ENCODE measurements at places on chromosomes 7 and 10.

DNA sequence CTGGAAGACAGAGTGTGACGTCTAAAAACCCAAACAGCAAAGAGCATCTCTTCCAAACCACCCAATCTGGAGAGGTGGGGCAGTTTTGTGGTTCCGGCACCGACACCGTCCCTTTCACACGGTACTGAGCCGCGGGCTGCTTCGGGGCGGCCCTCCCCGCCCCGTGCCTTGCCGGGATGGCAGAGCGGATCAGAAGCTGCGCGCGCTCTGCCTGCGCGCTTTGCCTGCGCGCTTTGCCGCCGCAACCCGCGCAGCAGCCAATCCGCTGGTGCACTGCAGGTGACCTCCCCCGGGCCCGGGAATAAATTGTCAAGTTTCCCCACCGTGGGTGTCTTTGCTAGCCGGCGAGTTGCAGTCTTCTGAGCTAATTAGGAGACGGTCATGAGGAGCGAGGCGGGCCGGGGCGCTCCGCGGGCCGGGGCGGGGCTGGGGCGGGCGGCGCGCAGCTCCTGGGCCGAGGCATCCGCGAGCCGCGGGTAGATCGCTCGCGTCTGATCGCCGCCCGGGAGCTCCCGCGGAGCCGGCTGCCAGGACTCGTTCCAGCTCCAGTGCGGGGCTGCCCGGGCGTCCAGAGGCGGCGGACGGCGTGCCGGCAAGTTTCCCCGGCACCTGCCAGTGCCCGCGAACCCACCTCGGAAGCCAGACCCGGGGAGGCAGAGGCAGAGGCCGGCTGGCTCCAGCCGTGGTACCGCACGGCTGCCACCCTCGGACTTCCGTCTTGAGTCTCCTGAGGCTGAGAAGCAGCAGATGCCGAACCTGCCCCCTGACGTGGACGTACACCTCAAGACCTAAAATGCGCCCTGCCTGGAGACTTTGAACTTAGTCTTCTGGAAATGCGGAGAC lies 536.0 kb upstream of the GALNT17 start:
- no peak for DNase-seq

- no peak for DNase-seq
Measured at GRCh38 chr7:22931011-22931410, 82.9 kb downstream of the HYCC1 start.

DNA sequence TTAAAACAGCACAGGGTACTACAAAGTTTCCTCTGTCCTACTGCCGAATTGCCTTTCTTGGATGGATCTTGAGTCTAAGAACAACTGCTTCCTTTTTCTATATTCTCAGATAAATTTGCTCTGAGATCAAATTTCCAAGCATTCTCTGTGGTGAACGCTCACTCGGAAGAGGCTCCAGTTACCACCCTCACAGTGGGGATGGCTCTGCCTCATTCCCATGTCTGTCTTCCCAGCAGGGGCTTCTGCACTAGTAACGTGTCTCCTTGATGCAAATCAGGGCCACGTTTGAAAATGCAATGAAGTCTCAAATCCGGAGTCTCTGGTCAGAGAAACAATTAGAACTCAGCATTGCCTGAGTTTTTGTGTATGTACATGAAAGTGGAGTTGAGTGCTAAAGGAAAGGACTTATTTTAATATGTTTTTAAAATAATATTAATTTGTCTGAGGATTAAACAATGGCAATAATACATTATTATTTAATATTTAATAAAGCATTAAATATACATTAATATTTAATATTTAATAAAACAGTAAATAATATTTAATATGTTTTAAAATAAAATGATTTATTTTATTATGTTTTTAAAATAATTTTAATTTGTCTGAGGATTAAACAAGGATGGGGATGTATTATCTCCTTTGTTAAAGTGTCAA lies 61.8 kb downstream of the INHBA start:
- DNase-seq = no peak

- peak; percentile 98 for DNase-seq
Measured at GRCh38 chr10:75662715-75663114, 231.3 kb downstream of the LRMDA start.

DNA sequence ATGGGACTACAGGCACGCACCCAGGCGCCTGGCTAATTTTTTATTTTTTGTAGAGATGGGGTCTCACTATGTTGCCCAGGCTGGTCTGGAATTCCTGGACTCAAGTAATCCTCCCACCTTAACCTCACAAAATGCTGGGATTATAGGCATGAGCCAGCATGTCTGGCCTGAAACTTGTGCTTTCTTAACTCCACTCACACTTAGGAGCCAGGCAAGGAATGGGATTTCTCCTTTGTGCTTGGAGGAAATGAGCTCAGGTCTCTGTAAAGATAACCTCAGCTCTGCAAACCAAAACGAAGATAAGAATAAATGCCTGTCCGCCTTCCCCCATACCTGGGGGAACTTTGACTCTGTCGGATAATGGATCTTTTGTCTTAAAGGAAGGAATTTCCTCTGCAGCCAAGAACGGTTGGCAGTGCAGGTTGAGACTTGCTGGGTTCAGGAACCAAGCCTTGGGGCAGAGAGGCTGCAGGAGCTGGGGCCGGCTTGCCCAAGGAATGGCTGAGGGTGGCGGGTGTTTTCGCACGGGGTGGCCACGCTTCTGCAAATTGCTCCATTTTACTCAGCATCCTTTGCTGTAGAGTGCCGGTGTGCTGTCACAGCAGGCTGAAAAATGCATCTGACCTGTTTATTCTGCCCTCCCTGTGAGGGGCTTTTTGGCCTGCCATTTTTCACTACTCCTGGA lies 174.2 kb downstream of the KIAA1217 start:
- DNase-seq = peak; percentile 41

Measured in lung (tissue), 17 donors.